ENCODE measurements at places on chromosomes 2 and 18.

- no peak for DNase-seq
Observed at GRCh38 chr2:191347154-191347553, 102.0 kb downstream of the MYO1B start.

- DNase-seq, result peak; percentile 67
Observed at GRCh38 chr2:118852605-118853128, 5.2 kb upstream of the EN1 start.

DNA sequence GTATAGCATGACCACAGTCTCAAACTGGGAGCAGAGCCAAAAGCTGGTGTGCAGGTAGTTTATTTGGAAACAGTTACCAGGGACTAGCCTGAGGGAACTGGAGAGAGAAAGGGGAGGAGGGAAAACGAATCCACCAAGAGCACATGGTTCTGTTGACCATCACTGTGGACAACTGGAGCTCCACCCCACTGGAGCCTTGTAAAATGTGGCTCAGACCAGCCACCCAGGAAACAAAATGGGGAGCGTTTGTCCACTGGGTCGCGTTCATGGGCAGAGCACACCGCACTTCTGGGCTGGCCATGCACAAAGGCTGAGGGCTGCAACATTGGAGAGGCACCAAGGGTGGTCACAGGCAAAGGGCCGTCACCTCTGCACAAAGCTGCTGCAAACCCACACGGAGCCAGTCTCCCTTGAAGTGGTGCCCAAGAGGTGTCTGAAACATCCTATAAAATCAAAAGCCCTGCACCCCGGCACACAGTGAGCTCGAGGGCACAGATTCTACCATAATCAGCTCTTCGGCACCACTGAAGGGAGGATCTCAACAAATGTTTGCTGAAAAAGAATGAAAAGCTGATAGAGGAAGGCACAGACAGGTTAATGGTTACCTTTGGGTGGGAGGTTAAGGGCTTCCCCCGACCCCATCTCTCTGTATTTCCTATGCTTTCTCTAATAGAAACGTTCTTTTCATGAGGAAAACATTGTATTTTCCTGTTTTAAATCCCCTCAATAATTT is 192.9 kb downstream of the INHBB start:
- DNase-seq, result no peak

GRCh38 chr2:129801575-129801974 is 177.9 kb upstream of the RAB6C start:
- no peak for DNase-seq

DNA sequence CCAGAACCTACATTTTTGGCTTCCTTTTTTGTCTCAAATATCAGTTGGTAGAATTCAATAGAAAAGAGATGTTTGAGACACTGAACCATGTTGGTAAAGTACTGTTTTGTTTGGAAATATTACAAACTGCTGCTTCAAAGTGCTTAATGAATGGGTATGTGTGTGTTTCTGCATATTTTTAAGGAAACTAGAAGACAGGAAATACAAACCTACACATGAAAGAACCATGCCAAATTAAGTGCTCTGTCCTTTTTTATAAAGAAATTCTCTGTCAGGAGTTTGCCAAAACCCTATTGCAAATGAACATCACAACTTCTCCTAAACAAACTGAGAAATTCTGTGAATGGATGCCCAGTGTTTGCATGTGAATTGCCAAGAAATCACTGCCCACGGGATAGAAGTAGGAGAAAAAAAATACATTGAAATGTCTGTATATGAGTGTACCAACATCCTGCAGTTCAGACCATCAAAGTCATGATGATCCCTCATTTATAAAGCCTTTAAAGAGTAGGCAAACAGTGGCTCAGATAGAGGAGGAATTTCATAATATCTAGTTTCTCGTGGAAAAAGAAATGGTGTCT is 69.6 kb upstream of the RND3 start:
- DNase-seq, result no peak

- no peak for DNase-seq
Observed at GRCh38 chr2:30312916-30313315, 81.6 kb downstream of the LBH start.

- no peak for DNase-seq
Observed at GRCh38 chr2:2914252-2914651, 463.4 kb downstream of the EIPR1 start.

- DNase-seq, result no peak
Observed at GRCh38 chr2:45860136-45861121, 209.0 kb downstream of the PRKCE start.

- no peak for DNase-seq
Observed at GRCh38 chr2:42129947-42130346, 39.2 kb upstream of the EML4 start.

- no peak for DNase-seq
Observed at GRCh38 chr2:233462202-233462785, 104.3 kb downstream of the USP40 start.

DNA sequence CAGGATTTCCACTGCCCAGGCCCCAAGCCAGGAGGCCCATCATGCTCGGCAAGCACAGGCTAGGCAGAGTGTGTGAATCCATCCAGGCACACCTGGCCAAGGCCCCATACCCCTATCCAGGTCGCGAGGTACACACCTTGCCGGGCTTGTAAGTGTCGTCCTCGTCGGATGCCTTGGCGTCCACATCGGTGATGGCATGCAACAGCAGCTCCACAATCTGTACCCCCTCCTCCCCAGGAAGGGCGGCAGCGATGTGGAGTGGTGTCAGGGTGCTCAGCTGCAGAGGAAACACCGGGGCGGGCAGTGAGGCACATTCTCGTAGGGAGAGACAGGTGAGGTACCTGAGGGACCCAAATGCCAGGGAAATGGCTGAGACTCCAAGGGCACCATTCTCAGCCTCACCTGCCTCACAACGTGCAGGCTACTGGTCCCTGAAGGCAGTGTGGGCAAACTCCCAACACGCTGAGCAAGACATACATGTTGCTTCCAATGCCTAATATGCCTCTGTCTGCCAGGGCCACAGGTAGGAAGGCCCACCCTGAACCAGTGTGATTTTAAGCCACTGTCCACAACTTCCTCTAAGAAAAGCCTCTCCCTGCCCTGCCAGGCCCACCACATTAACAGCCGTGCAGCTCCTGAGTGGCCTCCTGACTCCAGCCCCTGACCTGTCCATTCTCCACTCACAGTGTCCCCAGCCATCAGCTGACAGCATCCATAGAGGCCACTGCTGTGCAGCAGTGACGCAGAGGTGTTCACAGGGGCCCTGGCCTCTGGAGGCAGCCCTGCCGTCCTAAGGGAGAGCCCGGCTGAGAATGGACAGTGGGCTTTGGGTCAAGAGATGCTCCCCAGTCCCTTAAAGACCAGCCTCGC is 44.9 kb downstream of the ANKMY1 start:
- DNase-seq, result no peak

- peak; percentile 58 for DNase-seq
Observed at GRCh38 chr18:59517446-59518165, 158.5 kb upstream of the LMAN1 start.

DNA sequence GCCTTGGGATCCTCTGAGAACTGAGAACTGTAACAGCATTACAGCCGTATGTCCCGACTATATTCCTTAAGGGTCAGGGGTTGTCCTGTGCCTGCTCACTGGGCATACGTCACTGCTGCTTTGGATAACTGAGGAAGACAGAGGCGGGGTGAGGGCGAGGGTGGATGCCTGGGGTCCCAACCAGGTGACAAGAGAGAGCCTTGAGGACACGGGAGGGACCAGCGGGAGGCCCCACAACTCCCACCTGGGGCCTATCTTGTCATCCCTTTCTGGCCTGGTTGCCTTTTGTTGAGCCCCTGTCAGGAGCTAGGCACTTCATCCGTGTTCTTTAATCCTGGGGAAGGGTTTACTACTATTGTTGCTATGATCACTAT is 28.8 kb downstream of the INPP5D start:
- no peak for DNase-seq

GRCh38 chr2:110101280-110101844 is 14.3 kb downstream of the MALL start:
- no peak for DNase-seq

- no peak for DNase-seq
Observed at GRCh38 chr2:57987835-57988573, 58.6 kb upstream of the VRK2 start.

DNA sequence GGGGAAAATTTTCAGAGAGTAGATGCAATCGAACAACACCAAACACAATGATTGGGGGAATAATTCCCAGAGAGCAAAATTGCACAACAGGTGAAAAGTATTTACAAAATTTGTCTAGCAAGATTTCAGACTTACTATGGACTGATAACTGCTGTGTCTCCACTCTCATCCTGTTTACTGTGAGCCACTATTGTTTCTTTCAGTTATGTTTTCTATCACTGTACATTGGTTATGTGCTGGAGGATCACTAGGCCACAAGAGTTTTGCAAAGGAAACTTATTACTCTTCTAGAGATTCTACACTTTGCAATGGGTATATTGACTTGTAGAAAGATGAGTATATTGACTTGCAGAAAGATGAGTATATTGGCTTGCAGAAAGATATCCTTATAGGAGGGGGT is 934.1 kb upstream of the CRIM1 start:
- DNase-seq, result no peak

DNA sequence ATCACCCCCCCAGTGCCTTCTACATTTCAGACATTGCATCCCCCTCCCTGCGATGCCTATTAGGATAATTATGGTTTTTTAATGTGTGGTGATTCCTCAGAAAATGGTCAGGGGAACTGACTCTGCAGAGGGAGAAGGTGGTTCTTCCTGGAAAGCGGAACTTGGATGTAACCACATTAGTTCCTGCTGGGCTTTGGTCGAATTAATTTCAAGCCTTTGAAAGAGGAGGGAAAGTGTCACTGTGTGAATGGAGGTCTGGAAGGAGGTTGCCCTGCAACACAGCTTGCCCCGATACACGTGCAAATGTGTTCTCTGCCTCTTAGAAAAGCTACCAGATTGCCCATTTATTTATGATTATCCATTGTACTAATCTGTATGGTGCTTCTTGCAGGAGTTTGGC is 63.2 kb upstream of the TPO start:
- DNase-seq, result no peak

DNA sequence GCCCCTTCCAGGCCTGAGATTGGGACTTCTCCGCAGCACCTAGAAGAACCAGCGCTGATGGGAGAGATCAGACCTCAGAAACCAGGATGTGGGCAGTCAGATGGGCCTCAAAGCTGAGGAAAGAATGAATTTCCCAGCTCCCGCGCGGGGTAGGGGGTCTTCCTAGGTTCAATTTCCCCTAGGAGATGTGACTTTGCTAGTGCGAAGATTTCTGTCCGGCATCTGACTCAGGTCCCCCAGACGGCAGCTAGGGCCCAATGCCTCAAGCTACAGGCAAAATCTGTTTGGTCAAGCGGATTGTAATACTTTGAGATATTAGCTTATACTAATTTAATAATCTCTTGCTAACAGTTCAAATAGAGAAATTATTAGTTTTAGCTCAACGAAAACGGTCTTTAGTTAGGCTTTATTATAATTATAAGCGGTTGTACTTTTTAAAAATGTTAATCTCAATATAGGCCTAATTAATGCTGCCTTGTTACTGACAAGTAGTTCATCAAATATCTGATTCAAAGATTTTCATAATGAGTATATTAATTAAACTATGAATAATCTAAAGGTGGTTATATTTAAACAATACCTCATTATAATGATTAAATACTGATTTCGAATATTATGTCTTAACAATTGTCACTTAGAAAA is 5.8 kb downstream of the DLX1 start:
- peak; percentile 48 for DNase-seq

DNA sequence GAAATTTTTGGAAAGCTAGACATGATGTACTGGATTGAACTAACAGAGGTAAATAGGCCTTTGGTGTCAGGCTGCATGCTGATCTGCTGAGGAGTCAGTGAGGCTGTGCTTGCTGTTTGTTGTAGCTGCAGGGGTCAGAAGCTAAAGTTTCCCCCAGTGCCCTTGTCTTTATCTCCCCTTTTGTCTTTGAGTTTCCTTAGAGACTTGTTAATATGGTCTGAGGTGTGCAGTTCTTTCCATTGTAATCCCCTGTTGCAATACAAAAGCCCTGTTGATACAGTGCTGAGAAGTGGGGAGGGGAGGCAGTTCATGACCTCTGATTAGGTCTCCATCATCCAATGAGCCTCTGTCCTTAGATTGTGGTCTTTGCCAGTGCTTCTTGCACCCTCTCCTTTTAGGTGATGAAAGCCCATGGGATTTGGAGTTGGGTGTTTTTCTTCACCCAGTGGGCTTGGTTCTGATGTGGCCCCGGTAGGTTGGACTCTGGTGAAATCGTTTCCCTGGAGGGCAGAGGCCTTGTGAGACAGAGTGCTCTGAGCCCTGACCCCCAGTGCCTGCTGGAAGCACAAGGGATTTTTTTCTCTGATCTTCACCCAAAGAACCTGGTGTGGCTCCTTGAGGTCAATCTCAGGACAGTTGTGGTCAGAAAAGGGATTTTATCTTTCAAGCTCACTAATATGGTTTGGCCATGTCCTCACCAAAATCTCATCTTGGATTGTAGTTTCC is 163.1 kb downstream of the TMEM18 start:
- DNase-seq, result peak; percentile 38

GRCh38 chr18:45978084-45978483 is 11.0 kb upstream of the EPG5 start:
- DNase-seq, result no peak

GRCh38 chr2:8663997-8664396 is 17.9 kb upstream of the ID2 start:
- no peak for DNase-seq

GRCh38 chr2:168649105-168649504 is 153.3 kb upstream of the NOSTRIN start:
- no peak for DNase-seq

- no peak for DNase-seq
Observed at GRCh38 chr18:62368100-62368499, 43.0 kb downstream of the TNFRSF11A start.

- DNase-seq, result no peak
Observed at GRCh38 chr2:25079050-25079635, 37.3 kb downstream of the EFR3B start.

- DNase-seq, result no peak
Observed at GRCh38 chr2:241065355-241065803, 36.7 kb downstream of the MTERF4 start.

Measured in neural progenitor cell (in vitro differentiated cells).